ENCODE measurements at places on chromosomes 16 and 17.

DNA sequence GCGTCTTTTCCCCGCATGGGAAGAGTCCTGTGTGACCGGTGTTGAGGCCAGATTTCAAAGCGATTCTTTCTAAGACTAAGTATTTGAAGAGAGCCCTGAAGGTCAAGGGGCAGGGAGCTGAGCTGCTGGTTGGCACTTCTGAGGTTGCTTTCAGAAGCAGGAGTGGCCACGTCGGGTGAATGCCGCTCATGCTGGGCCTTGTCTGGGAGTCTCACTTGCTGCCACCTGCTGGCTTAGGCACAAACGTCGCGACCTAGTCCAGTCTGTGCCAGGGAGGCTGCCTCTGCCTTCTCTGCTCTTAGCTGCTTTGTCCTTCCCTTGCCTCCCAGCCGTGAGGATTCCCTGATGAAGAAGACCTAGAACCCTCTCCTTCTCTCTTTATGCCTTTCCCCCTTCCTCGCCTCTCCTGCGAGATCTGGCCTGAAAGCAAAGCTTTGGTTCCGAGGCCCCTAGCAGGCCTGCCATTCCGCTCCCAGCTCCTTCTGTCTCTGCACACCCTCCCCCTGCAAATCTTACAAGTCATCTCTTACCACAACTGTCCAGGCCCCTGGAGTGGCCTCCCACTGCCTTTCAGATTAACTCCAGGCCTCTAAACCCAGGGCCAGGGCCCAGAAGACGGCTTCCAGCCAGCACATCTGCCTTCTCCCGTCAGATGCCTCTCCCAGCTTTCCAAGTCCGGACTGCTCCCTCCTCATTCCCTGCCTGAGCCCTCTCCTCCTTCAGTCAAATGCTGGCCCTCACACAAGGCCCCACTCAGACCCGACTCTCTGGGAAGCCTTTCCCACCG lies 11.4 kb downstream of the CTNS start:
- no peak for DNase-seq

DNA sequence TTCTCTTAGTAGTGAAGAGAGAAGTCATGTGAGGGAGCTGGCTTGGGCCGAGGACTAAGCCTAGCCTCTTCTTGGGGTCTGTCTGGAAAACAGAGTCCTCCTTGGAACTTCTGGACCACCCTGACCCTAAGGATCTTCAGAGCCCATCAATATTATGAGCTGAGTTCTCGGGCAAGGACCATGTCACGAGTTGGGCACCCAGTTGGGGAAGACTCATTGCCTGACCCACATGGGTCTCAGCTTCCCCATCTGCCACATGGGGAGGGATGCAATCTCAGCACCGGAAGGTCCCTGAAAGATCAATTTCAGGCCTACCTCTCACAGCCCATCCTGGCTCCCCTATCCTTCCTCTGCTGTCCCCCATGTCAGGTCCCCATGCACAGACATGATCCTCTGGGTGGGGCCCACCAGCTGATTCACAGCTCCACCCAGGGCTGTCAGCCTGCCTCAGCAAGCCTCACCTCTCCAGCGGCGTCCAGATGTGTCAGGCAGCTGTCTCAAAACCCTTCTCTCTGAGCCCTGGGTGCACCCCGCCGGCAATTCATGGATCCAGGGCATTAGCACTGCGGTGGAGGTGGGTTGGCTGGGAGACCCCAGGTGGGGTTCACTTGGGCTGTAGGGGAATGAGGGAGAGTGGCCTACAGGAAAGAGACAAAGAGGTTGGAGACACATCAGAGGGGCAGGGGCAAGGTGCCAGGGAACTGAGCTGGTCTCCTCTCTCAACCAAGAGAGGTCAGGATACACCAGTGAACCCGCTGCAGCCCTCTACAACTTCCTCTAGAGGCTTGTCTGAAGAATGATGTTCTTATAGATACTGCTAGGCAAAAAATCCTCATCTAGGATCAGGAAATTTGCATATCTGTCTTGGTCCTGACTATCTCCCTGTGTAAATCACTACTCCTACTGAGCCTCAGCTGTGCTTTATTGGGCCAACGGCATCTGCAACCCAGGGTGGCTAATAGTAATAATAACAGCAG lies 1.8 kb downstream of the NLRP1 start:
- no peak for DNase-seq

GRCh38 chr17:19470530-19471261 lies 59.7 kb downstream of the RNF112 start:
- no peak for DNase-seq

- DNase-seq: no peak
Measured at GRCh38 chr16:15857724-15858560, 1.1 kb upstream of the MYH11 start.

GRCh38 chr16:83842291-83842690 lies 34.5 kb downstream of the HSBP1 start:
- DNase-seq: no peak

- DNase-seq: no peak
Measured at GRCh38 chr16:73771196-73772064, 525.2 kb upstream of the PSMD7 start.

DNA sequence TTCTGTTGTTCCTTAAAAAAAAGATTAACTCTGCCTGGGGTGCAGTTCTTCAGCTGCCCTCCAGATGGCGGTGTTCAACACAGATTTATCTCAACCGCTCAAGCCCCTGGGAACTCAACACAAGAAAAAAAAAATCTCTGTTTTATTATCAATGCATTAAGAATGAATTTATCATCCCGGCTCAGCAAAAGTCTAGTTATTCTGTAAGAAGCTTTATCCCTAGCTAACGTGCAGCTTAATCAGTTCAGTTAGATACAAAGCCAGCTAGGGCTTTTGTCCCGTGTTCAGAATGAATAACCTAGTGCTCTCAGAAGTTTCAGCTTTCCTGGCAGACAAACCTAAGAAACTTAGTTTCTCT lies 475.9 kb upstream of the CCL2 start:
- DNase-seq: no peak

DNA sequence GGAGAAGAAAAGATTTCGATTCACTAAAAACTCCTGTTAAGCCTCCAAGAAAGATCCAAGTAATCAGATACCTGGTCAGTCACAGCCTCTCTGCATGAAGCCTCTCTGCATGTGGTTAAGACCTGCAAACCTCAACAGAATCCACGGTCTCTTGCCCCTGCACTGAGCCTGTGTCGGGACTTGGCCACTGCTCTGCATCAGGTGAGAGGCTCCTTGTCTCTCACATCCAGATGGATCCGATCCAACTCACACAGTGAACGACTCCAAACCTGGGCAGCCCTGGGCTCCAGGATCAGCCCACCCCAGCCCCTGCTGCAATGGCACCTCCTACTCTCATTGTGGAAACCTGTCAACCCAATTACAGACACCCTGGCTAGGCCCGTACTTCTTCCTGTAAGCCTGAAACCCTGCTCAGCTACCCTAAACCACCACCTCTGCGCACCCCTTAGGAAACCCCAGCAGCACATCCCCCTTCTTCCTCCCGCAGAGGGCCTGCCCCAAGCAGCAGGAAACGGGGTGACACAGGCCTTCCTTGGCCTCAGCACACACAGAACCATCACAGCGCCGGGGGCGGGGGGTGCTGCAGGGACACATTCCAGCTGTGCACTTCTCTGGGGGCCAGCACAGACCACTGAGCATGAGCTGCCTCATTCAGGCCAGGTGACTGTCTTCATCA lies 129.5 kb downstream of the ANKRD11 start:
- DNase-seq: peak; percentile 39

- no peak for DNase-seq
Measured at GRCh38 chr16:8251298-8251697, 339.0 kb downstream of the TMEM114 start.

- DNase-seq: no peak
Measured at GRCh38 chr17:48551596-48552465, 6.9 kb upstream of the HOXB2 start.

- DNase-seq: no peak
Measured at GRCh38 chr17:77343031-77343800, 202.4 kb downstream of the SEC14L1 start.

DNA sequence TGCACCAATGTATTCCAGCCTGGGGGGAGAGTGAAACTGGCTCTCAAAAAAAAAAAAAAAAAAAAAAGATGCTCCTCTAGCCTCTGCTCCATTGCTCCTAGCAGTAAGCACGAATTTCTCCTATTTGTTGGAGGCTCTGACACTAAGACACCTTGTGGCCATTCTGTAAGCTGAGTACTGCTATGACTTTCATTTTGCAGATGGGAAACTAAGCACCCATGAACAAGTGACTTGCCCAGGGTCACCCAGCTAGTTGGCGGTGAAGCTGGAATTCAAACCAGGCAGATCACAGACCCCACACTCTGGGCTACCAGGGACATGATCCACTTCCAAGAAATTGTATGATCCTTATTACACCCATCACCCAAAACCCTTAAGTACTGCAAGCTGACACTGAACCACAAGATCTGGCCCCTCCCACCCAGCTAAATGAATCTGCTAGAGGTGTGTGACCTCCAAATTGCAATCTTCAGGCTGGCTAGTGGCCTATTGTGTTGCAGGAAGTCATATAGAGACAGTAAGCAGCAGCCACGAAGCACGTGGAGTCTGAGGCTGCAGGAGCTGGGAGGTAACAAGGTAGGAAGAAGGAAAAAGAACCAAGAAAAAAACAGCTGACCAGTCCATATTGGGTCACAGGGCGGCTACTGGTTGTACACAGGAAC lies 209.4 kb downstream of the XYLT1 start:
- DNase-seq: no peak

DNA sequence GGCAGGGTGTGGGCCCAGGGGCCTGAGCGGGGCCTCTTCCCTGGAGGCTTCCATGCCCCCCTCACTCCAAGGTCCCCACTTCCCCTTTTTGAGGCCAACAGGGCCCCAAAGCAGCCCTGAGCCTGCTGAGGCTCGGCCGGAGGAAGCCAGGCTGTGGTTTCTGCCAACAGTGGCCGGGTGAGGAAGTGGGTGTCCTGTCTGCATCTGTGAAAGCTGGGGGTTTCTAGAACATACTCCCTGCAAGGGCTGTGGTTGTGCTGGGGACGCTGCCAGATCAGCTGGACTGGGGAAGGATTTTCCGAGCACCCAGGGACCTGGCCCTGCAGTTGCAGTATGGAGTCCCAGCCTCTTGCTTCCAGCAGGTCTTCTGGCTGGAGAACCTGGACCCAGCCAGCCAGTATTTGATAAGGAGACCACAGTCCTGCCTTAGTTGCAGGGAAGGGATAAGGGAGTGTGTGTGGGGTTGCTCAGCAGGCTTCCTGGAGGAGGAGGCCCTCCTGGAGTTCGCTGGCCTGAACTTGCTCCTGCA lies 15.7 kb downstream of the ADCY7 start:
- DNase-seq: no peak

GRCh38 chr16:24853830-24854229 lies 8.1 kb downstream of the SLC5A11 start:
- DNase-seq: no peak

- DNase-seq: peak; percentile 25
Measured at GRCh38 chr17:82105882-82106687, 8.0 kb upstream of the FASN start.

- no peak for DNase-seq
Measured at GRCh38 chr16:85678016-85678415, 10.7 kb downstream of the GINS2 start.

GRCh38 chr17:50920041-50920410 lies 53.9 kb upstream of the TOB1 start:
- DNase-seq: no peak

DNA sequence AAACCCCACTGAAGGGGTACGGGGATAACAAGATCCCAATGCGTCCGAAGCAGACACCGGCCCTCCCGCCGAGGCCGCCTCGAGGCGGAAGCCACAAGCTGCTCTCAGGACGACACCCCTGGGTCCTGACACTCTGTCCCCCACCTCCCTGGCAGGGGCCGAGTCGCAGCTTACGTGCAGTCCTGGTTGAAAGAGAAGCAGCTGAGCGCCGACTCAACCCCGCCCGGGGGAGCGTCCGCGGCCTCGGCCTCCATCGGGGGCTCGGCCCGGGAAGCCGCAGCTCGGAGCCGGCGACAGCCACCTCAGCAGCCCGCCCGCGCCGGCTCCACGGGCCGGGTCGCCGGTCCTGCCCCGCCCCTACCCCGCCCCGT lies at the start of gene WIPI1:
WIPI1 (minus strand) TSS at position 329 of the 371 bp plus-strand sequence; CDS start at position 254, 75 bp downstream.
- no peak for DNase-seq

- no peak for DNase-seq
Measured at GRCh38 chr17:60106340-60107059, 27.8 kb upstream of the HEATR6 start.

Measured in stimulated activated CD8-positive, alpha-beta memory T cell treated with anti-CD3 and anti-CD28 coated beads, Interleukin-15, amount 100 ng/mL, for 24 hours (primary cell).